ELR (cell line): ENCODE measurements at places on chromosomes 7 and 10.

GRCh38 chr7:150430465-150431085 is 19.9 kb upstream of the GIMAP8 start:
- no peak for DNase-seq

- peak; percentile 84 for DNase-seq
Measured at GRCh38 chr7:143214789-143215679, 6.8 kb upstream of the TAS2R40 start.

- no peak for DNase-seq
Measured at GRCh38 chr7:81383846-81384245, 386.0 kb downstream of the HGF start.

DNA sequence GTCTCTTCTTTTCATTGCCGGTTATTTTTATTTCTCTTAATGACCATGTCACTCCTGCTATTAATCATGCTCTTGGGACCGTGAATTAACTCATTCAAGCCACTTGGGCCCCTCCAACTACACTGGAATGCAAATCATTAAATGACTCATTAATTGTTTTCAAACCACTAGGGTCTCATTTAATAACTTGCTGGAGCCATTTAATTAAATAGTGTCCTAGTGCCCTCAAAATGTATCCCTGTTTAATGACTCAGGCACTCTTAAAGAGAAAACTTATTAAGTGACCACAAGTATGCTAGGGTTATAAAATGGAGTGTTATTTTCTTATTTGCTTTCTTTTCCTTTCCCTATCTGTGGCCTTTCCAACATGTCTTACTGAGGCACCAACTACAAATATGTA is 73.0 kb downstream of the PLXDC2 start:
- no peak for DNase-seq

- no peak for DNase-seq
Measured at GRCh38 chr10:5143137-5143536, 41.8 kb downstream of the AKR1C8 start.

DNA sequence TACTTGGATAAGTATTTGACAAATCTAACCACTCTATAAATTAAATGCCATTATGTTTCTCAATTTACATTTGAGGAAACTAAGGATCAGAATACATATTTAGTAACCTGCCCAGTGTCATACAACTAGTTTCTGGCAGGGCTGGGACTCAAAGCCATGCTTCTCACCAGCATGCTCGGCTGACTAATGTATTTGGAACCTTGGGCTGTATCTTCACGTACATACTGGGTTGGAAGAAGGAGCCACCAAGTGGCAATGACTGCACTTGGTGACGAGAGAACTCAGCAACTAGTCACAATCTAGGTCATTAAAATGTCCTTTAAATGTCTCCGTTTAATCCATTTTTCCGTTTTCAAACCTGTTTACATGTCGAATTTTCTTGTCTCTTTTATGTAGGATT is 42.9 kb downstream of the CHRM2 start:
- DNase-seq, result peak; percentile 30

DNA sequence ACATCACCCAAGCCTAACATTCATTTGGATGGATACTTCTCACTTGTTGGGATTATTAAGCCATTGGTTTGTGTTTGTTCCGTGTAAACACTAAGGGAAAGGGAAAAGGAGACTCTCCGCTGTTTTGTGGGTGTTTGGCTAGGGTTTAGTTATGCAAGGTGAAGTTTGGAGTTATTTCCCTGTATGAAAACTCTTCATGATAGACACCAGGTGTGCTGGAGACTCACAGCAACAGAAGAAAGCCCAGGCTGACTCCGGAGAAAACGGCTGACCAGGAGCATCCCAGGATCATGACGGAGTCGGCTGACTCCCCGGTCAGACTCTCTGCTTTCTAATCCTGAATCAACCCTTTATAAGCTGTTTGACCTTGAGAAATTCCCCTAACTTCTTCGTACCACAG is 94.1 kb upstream of the KLF6 start:
- no peak for DNase-seq

DNA sequence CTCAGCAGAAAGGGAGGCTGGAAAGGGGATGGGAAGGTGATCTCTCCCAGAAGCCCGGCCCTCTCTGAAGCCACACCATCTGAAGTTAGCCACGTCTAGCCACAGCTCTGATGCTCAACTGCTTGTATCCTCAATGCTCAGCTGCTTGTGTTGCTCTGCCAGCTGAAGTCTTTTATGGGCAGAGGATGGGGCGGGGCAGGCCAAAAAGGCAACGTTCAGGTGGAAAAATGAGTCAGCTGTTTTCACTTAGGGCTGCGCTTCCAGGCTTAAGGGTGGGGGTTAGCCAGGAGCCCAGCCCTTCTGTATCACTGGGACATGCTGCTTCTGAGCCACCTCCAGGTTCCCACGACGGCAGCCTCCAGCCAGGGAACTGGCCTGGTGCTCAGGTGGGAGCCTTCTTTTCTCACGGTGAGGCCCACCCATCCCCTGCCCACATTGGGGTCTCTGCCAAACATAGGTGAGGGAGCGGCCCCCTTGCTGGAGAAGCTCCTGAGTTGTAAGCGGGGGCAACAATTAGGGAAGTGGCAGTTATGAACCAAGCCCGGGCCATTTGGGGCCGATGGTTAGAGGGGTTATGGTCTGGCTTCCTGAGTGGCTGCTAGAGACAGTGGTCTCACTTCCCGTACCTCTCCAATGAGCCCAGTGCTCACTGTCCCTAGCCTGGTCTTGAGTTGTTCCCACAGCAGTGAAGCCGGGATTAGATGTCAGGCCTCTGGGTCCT is 44.9 kb upstream of the CNPY1 start:
- DNase-seq, result no peak

GRCh38 chr7:134785842-134786241 is 6.4 kb downstream of the CALD1 start:
- no peak for DNase-seq

GRCh38 chr10:67241451-67241850 is 315.6 kb downstream of the LRRTM3 start:
- DNase-seq, result no peak
